ENCODE measurements at places on chromosomes 2 and 18.

DNA sequence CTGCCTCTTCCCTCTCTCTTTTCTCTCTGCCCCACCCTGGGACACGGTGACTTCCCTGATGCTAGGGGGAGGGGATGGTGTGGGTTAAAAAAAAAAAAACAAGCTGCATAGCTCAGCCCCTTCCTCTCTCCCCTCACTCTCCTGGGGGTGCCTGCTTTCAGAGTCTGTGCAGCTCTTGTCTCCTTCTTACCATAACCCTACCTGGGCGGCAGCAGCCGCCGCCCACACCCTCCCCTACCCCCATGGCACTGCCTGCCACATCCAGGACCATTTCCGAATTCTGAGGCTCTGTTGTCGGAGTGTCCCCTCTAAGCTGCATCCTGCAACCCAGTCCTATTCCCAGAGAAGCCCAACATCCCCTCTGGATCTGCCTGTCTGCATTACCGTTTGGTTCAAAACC, 16.0 kb downstream of the TTC32 start:
- DNase-seq = no peak

DNA sequence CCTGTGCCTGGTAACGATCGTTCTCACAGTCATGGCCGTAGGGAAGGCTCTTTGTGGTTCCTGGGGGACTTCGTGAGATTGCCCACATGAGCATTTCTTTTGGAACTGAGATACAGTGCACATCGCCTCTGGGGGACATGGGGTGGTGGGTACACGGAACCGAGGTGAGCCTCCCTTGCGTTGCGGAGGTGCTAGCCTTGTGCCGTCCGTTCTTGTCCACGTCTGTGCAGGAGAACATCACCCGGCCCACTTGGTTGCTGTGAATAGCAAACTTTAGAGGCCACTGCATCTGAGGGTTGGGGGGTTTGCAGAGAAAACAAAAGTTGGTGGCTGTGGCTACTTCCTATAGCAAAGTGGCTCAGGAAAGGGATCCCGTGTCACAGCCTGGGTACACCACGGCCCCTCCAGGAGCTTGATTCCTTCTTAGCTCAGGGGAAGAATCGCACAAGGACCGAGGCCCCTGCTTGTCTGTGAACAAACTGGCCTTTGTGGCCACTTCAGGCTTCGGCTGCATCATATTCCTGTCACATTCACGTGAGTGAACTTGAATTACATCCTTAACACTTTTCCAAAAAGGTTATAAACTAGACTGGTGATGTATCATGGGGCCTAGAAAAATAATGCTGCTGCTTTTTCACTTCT, 72.6 kb downstream of the LRRFIP1 start:
- DNase-seq = no peak

DNA sequence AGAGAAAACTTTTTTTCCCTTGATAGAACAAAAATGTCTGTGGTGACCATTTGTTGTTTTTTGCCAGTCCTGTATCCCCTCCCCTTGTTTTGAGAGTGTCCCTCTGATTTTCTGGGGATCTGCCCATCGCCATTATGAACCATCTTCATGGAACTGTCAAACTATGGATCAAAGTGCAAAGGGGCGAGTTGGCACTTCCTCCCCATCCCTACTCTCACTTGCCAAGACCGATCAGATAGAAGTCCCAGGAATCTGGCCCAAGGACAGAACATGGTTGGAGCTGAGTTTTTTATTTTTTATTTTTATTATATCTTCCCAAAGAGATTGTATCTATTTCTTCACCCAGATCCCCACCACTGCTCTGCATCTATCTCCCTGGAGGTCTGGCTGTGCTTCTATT, 221.4 kb downstream of the IKZF2 start:
- no peak for DNase-seq

DNA sequence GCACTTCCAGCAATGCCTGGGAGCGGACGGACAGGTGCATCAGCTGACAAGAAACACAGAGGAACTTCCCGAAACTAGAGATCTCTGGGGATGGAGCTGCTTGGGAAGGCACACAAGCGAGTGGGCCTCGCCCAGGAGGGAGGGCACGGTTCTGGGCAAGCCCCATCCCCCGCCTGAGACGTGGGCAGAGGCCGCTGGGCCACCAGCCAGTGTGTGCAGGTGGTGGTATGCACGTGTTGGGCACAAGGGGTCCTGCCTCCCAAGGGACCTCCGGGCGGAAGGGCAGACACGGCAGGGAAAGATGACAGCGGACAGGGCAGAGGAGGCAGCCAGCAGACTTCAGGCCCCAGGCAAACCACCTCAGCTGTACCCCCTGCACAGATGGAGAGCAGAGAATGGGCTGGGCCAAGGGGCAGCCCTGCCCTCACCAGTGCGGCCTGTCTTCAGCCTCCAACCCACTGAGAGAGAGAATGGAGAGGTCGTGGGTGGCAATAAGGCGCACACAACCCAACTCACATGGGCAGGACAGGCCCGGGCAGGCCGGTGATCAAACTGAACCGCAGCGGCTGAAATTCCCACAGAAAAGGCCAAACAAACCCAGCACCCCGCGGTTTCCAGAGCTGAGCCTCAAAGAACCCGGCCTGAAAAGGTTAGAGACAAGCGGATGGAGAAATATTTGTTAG, 51.2 kb downstream of the HDAC4 start:
- no peak for DNase-seq

GRCh38 chr2:213175673-213176247, 24.3 kb upstream of the IKZF2 start:
- no peak for DNase-seq

DNA sequence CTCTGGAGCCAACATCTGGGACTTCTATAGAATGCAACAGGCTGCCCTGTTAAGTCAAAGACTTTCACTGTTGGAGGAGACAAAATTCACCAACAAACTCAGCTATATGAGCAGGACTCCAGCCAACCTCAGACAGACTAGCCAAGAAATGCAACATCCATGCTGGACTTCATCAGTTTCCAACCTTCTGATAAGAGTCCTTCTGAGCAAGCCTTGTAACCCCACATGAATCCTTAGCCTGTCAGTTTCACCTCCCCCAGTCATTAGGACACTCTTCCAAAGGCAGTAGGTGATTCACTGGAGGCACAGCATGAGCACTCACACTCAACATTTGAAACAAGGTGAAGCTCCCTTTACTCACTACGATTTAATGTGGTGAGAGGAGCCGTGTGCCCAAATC, 5.8 kb downstream of the TBC1D8 start:
- no peak for DNase-seq

GRCh38 chr2:182868054-182868796, 1.8 kb upstream of the FRZB start:
- no peak for DNase-seq

GRCh38 chr2:126658319-126658904, 2.5 kb downstream of the GYPC start:
- DNase-seq = no peak

DNA sequence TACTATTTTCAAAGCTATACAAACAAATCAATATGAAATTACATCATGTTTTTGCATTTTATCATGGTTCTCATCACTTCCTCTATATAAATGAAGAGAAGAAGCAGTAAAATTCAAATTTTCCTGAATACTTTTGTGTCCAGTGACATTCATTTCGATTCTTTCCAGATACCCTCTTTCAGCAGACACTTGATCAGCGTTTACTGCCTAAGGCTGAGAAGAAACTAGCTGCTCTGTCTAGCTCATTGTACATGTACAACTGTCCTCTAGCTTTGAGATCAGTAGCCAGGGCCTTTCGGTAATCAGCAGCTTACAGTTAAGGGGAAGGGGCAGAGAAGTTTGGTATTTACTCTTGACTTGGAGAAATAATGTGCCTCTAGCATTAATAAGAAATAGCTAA, 4.8 kb downstream of the VRK2 start:
- DNase-seq = no peak

GRCh38 chr2:173720306-173720705, 244.9 kb downstream of the SP3 start:
- DNase-seq = no peak

DNA sequence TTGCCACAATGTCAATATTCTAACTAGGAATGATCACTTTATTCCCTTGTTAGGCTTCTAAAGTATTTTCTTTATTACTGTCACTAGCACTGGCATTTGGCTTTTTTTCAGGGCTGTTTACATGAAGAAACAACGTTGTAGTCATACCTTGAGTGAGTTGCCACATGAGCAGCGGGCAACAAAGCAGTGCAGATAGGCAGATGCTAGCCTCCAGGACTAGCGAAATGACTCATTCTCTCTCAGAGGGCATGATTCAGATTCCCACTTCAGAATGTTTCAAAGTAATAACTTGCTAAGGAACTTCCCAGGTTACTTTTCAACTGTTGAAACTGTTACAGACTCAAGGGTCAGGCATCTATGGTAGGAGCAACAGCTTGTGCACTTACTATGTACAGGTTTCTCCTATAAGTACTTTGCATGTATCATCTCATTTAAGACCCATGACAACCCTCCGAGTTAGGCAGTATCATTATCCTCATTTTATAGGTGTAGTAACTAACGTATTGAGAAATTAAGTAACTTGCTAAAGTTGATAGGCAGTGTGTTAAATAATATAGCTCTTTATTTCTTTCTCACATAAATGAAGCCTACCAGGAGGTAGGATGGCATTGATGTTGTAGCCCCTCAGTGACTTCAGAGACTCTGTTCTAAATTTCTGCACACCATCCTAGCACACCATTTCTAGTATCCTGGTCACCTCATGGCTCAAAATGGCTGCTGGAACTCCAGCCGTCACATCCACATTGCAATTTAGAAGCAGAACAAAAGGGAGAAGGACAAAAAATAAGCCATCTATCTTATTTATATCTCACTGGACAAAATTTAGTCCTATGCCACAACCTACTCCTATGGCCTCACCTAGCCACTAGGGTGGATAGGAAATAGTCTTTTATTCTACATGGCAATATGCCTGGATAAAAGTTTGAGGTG, 83.3 kb downstream of the ICOS start:
- DNase-seq = no peak

DNA sequence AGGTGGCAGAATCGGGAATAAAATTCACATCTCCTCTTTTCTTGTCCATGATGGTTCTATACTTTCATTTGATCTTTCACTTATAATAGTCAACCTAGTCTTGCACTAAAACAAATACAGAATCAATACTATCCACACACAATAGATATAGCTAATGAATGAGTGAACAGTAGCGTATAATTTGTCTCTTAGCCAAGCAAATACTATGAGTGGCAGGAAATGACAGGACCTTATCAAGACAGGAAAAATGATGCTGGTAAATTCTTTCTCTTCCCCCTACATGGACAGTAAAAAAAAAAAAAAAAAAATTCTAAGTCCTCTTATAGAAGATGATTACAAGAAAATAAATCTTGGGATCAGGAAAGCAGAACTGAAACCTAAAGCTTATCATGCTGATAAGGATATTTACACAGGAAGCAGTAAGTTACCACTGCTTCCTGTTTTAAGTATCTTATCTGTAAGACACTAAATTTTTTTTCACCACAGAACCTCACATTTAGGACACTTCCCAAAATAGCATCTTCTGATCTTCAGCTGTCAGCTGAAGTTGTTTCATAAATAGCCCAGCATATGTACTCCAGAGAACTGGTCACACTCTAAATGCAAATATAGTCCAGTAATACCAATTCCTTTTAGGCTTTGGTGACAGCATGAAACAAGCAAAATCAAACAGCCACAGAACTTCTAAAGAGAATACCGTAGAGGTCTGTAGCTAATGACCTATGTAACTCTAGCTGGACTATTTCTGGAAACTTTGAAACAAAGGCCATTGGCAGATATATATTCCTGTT, 27.0 kb downstream of the IRS1 start:
- DNase-seq = no peak

GRCh38 chr2:199707593-199708185, 143.3 kb downstream of the FTCDNL1 start:
- no peak for DNase-seq

DNA sequence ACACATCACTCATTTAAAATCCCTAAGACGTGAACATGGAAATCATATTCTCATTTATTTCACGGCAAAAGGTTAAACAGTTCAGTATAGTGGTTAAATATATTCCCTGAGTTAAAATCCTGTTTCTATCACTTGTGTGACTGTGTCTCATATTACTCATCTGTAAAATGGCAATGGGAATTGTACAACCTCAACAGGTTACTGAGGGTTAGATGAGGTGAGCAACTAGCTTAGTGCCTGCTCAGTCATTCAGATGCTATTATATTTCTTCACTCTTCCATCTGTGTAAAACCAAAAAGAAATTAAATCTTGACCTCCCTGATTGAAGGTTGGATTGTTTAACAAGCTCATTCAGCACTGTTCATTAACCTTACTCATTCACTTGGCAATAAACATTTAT, 212.4 kb upstream of the STK17B start:
- DNase-seq = no peak

DNA sequence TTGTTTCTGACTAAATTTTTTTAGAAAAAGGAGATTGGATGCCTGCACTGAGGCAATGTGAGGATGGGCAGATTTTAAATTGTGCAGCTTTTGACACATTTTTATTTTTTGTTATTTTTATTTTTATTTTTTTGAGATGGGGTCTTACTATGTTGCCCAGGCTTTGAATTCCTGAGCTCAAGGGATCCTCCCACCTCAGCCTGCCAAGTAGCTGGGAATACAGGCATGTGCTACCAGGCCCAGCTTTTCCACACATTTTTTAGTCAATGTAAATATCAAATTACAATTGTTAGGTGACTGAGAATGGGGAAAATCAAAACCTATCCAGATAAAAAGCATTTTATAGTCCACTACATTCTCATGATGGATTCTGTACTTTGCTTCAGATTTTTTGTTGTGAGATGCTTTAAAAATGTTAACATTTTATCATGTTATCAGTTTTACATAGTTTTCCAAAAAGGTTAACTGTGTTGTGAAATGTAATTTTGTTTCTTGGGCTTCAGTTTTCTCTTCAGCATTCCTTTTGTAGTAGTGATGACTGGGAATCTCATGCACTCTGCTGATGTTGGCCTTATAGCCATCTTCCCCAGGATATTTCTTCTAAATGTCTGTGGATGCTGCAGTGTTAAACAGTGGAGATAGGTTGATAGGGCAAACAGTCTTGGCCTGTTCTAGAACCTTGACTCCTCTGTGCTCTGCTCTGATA, 41.4 kb downstream of the PKP4 start:
- DNase-seq = no peak

DNA sequence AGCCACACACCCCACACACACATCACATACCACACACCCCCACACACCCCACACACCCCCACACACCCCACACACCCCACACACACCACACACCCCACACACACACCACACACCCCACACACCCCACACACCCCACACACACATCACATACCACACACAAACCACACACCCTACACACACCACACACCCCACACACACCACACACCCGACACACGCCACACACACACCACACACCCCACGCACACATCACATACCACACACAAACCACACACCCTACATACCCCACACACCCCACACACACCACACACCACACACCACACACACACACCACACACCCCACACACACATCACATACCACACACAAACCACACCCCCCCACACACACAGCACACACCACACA, 22.4 kb downstream of the TWIST2 start:
- DNase-seq = no peak

GRCh38 chr2:205270689-205271088, 411.6 kb upstream of the NRP2 start:
- DNase-seq = no peak

DNA sequence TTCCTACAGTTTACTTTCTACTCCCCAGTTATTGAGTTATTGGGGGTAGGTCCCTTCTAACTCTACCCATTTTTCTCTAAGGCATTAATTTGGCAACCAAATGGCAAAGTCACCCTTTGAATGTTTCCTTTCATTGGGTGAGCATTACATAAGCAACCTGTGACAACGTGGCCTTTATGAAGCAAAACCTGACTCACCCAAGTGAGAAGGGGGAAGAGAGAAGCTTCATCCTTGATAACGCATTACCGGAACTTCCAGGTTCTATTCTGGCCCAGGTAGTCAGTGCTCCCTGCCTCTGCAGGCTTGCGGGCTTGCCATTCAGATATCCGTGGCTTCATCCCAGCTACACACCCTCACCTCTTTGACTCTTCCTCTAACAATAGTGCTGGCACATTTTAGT, 39.1 kb upstream of the FAM124B start:
- no peak for DNase-seq
